ENCODE measurements at places on chromosomes 4 and X.

DNA sequence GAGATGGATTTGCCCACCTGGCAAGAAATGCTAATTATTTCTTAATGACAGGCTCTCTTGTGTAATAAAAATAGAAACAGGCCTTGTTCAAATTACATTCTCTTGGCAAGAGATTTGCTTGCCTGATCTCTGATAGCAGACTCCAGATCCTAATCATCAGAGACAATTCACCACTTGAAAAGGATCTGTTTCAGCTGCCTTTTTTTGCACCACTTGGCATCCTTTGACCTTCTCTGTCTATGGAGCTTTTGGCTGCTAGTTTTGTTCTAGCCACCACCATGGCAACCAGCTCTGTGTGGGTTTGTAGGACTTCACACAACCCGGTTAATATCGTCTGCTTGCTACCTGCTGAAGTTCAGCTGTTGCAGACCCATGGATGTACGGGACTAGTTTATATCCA is 241.1 kb upstream of the TLL1 start:
- DNase-seq = no peak

- no peak for DNase-seq
Observed at GRCh38 chr4:17030543-17030942, 132.1 kb upstream of the LDB2 start.

- no peak for DNase-seq
Observed at GRCh38 chr4:161167539-161167938, 996.3 kb downstream of the FSTL5 start.

- DNase-seq = no peak
Observed at GRCh38 chr4:140996766-140997165, 136.5 kb downstream of the RNF150 start.

DNA sequence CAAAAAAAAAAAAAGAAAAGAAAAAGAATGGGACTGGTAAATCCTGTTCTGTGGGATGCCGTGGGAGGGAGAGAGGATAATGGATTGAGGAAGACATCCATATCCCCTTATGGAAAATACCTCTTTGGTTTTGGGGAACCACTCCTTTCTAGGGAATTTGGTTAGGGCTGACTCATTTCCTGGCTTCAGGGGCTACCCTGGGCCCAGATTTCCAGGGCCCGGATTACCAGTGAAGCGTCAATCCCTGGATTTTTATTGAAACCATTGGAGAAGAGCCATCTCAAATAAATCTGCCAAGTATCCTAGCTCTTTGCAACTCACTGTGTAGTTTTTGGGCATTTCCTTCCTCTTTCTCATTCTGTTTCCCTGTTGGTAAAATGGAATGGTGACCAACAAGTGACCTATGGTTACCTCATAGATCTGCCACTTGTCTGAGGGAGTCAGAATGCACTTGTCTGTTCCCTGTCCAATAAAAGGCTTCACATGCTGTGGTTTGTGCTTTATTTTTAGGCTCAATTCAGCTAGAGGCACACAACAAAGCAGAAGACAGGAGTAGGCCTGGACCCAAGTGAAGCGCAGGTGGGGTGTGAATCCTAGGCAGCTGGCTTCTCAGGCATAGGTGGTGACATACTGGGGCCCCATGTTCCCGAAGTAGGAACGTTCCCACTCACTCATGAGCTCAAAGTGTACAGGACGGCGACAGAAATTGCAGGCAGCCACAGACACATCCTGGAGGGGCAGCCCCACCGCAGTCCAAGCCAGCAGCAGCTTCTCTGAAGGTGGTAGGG is 8.6 kb downstream of the APEX2 start:
- no peak for DNase-seq

- DNase-seq = no peak
Observed at GRCh38 chr4:142818031-142818430, 28.1 kb downstream of the INPP4B start.

- DNase-seq = no peak
Observed at GRCh38 chrX:154059729-154060245, 37.7 kb downstream of the MECP2 start.

- DNase-seq = no peak
Observed at GRCh38 chrX:137568741-137569469, 3.0 kb downstream of the ZIC3 start.

DNA sequence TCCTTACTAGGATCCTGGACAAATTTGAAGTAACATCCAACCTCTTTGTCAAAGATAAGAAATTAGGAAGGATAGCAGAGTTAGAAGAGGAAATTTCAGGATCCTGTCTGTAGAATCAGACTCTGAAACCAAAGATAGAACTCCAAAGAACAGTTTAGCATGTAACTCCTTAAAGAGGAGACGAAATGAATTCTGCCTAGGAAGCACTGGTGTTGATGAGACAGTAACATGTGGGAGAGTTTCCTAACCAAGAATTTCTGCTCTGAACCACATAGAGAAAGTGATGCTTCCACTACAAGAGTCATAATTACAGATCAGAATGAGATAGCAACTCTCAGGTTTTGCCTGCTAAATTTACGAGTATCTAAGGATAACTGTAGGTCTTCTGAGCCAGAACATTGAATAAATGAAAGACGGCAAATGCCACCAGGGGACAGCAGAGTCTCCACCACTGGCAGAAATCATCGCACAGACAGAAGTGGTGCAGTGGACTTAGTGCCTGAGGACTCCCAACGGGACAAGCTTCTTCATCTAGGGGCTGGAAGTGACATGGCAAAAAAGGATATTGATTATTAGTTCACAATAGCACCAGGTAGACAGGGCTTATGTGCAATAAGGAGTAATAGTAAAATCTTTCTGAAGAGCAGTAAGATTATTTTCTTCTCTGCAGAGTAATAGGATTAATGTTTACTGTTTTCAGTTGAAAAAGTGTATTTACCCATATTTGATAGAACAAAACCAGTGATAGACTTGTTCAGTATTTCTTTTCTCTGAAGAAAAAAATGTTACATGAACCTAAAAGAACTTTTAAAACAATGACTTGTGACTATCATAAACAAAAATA is 6.7 kb upstream of the PPID start:
- DNase-seq = peak; percentile 53

GRCh38 chr4:72860766-72861165 is 208.8 kb downstream of the COX18 start:
- DNase-seq = no peak

- DNase-seq = no peak
Observed at GRCh38 chr4:157143369-157143768, 67.4 kb downstream of the GLRB start.

DNA sequence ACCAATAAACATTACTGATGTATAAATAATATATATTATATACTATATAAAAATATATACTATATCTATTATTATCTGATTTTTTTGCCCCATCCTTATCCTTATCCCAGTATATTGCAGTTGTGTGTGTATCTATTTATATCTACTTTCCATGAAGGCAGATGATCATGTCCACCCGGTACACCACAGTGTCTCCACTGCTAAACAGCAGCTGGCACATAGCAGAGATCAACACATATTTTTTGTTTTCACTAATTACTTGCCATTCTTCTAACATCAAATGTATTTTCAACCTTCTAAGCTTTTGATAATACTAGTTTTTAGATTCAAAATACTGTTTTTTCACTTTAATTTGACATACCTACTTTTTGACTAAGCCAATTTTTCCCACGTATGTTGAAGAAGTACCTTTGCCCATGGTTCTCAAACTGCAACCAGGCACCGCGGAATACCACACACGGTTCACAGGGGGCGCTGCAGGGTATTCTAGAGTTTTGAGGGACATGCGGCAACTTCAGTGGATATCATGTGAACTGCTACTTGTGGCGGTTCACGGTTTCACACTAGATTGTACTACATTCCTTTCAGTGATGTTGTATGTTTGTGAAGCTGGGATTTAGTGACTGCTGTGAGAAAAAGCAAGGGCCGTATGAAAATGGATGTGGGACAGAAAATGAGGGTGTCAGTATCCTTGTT is 182.5 kb upstream of the NPY2R start:
- no peak for DNase-seq

GRCh38 chr4:79467246-79467932 is 59.4 kb upstream of the GK2 start:
- no peak for DNase-seq

DNA sequence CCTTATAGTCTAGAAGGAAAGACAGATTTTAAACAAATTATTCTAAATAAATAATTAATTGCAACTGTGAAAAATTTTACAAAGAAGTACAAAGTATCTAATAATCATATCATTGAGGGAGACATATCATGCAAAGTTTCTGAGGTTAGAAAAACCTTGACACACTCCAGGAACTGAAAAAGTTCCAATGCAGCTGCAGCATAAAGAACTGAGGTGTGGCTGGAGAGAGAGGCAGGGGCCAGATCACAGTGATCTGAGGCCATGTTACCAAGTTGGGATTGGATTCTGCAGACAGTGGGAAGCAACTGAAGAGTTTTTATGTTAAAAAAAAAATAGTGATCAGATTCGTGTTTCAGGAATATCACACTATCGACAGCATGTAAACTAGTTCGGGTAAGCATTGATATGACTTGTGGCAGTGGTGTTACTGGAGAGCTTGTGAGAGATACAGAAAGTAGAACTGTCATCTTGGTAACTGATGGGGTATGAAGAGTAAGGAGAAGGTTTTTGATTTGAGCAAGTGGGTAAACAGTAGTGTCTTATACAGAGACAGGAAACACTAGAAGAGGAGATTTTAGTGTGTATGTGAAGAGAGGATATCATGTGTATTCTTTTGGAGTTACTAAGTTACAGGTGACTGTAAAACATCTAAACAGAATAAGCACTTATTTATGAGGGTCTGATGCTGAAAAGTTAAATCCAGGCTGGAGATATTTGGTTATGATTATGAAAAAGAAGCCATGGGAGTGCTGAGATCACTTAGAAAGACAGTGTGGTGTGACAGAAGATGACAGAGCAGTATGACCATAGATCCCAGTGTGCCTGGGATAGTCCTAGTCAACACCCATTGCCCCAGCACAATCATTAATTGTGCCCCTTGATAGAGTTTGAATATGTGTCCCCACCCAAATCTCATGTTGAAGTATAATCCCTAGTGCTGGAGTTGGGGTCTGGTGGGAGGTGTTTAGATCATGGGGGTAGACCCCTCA is 15.6 kb upstream of the SPRY1 start:
- DNase-seq = no peak

- no peak for DNase-seq
Observed at GRCh38 chr4:37928426-37929416, 31.5 kb upstream of the PTTG2 start.

DNA sequence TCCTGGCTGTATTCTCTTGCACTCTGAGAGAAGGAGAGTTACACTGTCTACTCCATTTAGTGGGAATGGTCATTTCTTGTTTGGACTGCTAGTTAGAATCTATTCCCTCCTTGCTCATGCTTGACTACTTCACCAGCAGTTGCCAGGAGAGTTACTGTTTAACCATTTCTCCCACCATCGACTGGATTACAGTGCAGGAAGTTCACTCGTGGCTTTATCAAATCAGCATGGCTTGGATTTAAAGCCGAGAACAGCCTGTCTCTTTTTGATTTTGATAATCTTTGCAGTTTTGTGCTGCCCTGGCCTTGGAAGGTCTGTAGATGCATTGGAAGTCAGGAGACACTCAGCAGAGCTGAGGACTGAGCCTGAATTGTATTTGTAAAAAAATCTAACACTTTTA is 3.2 kb downstream of the GBA3 start:
- DNase-seq = no peak

DNA sequence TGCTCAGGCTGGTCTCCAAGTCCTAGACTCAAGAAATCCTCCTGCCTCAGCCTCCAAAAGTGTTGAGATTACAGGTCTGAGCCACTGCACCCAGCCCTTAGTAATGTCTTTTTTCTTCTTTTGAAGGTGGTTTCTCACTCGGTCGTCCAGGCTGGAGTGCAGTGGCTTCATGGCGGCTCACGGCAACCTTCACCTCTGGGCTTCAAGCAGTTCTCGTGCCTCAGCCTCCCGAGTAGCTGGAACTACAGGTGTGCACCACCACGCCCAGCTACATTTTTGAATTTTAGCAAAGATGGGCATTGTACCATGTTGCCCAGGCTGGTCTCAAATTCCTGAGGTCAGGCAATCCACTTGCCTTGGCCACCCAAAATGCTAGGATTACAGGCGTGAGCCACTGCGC is 32.3 kb upstream of the ASMTL start:
- no peak for DNase-seq

- no peak for DNase-seq
Observed at GRCh38 chrX:9357518-9358114, 107.2 kb upstream of the TBL1X start.

GRCh38 chr4:5824227-5824626 is 68.7 kb downstream of the CRMP1 start:
- DNase-seq = no peak

GRCh38 chr4:7625071-7625470 is 190.3 kb upstream of the PSAPL1 start:
- DNase-seq = no peak

- DNase-seq = no peak
Observed at GRCh38 chr4:109826719-109827118, 1.1 kb upstream of the RRH start.
